Posterior cingulate gyrus (tissue), 11 donors: ENCODE measurements at places on chromosomes 13 and 19.
A peak's percentile ranks its signal among the peaks of the same experiment; 100 is the strongest.

DNA sequence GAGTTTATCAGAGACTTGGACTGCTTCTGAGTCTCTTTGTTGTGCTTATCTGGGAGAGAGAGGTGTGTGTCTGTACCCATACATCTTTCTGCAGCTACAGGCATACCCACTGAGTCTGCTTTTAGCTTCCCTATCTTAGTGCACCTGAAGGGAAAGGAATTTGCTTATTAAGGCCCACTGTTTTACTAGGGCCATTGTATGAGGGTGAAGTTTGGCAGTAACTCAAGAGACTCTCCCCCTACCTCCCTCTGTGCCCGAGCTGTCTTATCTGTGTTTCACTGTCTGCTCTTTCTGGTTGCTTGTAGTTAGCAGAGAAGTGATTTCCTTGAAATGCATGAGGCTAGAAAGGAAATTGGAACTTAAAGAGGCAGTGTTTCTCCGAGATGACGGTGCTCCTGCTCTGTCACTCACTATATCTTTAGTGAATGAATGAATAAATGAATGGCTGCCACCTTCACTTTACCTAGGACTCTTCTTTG lies 678 bp upstream of the CD33 start:
- no peak for DNase-seq

DNA sequence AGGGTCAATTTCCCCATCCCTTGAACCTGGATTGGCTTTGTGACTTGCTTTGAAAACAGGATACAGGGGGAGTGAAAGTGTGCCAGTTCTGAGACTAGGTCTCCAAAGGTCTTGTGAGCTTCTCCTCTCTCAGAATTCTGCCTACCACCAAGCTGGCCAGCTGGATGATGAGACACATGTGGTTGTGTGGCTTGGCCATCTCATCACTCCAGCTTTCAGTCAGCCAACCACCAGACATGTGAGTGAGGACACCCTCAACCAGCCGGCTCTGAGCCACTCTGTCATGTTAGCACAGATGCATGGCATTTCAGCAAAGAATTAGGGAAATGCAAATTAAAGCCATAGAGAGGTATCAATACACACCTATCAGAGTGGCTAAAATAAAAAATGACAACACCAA lies 29.5 kb downstream of the ENOX1 start:
- DNase-seq, result no peak

DNA sequence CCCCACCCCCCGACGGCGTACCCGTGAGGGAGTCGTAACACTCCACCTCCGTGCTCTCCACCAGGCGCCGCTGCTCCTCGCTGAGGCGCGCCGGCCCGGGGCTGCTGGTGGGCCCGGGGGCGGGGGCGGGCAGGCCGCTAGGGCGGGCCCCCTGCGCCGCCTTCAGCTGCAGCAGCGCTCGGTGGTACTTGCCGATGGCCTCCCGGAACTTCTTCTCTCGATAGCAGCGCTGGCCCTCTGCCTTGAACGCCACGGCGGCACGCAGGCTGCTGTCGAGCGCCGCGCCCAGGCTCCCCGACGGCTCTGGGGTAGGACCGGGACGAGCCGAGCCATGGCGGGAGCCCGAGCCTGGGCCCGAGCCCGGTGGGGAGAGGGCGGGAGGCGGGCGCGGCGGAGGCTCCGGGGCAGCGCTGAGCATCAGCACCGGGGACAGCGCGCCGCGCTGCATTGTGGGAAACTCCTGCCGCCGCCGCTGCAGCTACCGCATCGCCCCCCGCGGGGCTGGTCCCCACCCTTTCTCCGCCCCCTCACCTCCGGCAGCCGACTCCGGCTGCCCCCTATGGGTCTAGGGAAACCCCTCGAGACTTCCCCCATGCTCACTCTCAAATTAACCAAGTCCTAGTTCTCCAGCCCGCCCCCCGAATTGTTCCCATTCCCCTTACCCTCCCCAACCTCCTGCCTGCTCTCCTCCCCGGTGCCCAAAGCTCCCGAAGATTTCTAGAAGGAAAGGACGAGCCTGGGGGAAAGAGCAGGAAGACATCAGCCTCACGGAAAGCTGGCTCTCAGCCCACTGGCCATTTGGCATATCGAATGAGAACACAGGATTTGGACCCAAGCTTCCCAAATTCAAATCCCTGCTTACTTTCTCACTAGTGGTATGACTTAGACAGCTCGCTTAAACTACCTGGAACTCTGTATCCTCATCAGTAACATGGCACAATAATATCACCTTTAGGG lies at the start of gene TTC9B:
TTC9B (minus strand) TSS at position 451 of the 957 bp plus-strand sequence; CDS start at position 448, 3 bp downstream.
- peak; percentile 73 for DNase-seq

DNA sequence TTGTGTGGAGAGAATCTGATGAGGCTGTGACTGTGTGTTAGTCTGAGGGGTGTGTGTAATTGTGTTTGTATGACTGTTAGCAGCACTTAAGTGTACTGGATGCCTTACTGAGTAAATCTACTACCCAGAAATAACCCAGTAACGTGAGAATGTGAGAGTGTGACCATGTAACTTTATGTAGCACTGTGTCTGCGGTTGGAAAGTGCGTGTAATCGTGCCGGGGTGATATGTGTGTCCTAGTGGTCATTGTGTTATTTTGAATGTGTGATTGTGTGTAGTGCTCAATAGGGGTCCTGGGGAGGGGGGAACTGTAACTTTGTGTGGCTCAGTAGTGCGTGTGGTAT lies 550 bp downstream of the ZNF383 start:
- no peak for DNase-seq

- DNase-seq, result peak; percentile 94
Measured at GRCh38 chr13:49792550-49793324, at the start of gene KPNA3. Gene KPNA3, minus strand, starts transcription at chr13:49792682. Its CDS starts 176 bp downstream, at chr13:49792506.

DNA sequence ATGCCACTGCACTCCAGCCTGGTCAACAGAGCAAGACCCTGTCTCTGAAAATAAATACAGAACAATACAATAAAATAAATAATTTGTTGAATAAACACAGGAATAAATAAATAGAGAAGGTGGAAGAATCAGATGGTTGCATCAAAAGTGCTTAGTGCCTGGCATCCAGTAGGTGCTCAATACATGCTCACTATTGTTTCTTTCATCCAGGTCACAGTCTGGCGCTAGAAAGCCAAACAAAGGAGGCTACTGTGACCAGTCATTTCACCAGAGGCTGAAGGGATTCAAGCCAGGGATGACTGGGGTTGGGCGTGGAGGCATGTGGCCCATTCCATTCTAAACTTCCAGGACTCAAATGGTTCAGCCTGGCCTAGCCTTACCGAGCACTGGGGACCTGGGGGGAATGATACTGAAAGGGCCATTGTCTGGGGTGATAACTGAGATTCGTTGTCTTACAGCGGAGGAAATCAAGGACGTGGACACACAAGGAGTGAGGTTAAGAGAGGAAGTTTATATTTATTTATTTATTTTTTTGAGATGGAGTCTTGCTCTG lies 3.6 kb upstream of the NDUFB7 start:
- no peak for DNase-seq
